Left ventricle myocardium superior (tissue), 1 donor: ENCODE measurements at places on chromosomes 1 and 21. TPM values are rescaled to one million over a fixed set of nuclear protein-coding genes. Genes with fewer than 3 reads are reported as not detected.

DENND2C gene
- 4.2 TPM for total RNA-seq

AMIGO1 gene
- 18.4 TPM for total RNA-seq

ARHGEF16 gene
- 1.7 TPM for total RNA-seq

GPR37L1 gene
- 0.07 TPM for total RNA-seq

ADGRL4 gene
- 21.2 TPM for total RNA-seq

LAMC2 gene
- total RNA-seq: 3.7 TPM

CELA3B gene
- total RNA-seq: not detected

MATN1 gene
- total RNA-seq: not detected

ITPKB gene
- 19.5 TPM for total RNA-seq

CFHR5 gene
- not detected for total RNA-seq

ZNF436 gene
- 12.4 TPM for total RNA-seq

PFKL gene
- total RNA-seq: 46.1 TPM

LYPLAL1 gene
- total RNA-seq: 63.7 TPM

SLC30A1 gene
- 11.5 TPM for total RNA-seq

KCNE1 gene
- 5.3 TPM for total RNA-seq

LIPI gene
- total RNA-seq: not detected

KRTAP11-1 gene
- not detected for total RNA-seq

TNNI3K gene
- 93.4 TPM for total RNA-seq

KRTAP19-3 gene
- total RNA-seq: not detected

TINAGL1 gene
- 274 TPM for total RNA-seq

TRABD2B gene
- total RNA-seq: 0.92 TPM

FCER1G gene
- total RNA-seq: 24.8 TPM

SLC6A9 gene
- 1.6 TPM for total RNA-seq

EPHA2 gene
- total RNA-seq: 7.6 TPM

INTS7 gene
- 10.9 TPM for total RNA-seq

IFFO2 gene
- total RNA-seq: 5.0 TPM

GJA9 gene
- total RNA-seq: not detected

VWA5B1 gene
- total RNA-seq: not detected

CHI3L2 gene
- 4.7 TPM for total RNA-seq
